ENCODE measurements at places on chromosomes 2 and 18.

- no peak for DNase-seq
Measured at GRCh38 chr2:144520756-144521487, 1.0 kb upstream of the ZEB2 start.

- DNase-seq: no peak
Measured at GRCh38 chr2:15133461-15133860, 427.7 kb downstream of the NBAS start.

- no peak for DNase-seq
Measured at GRCh38 chr18:73879328-73879727, 268.3 kb downstream of the FBXO15 start.

GRCh38 chr18:21747764-21748693 lies 7.4 kb downstream of the MIB1 start:
- no peak for DNase-seq

DNA sequence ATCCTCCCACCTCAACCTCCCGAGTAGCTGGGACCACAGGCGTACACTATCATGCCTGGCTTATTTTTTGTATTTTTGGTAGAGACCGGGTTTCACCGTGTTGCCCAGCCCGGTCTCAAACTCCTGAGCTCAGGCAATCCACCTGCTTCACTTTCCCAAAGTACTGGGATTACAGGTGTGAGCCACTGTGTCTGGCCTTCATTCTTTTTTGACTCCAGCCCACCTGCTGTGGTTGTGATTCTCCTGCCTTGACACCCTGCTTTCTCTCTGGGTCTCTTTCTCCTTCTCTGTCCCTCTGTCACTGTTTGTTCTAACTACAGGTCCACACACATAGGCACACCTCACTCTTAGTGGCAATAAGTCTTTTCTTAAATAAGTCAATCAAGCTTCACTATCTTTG lies 85.3 kb downstream of the FTCDNL1 start:
- no peak for DNase-seq

- DNase-seq: no peak
Measured at GRCh38 chr2:191629976-191630712, 47.8 kb upstream of the NABP1 start.

- DNase-seq: no peak
Measured at GRCh38 chr18:51108330-51108729, 78.3 kb downstream of the SMAD4 start.

DNA sequence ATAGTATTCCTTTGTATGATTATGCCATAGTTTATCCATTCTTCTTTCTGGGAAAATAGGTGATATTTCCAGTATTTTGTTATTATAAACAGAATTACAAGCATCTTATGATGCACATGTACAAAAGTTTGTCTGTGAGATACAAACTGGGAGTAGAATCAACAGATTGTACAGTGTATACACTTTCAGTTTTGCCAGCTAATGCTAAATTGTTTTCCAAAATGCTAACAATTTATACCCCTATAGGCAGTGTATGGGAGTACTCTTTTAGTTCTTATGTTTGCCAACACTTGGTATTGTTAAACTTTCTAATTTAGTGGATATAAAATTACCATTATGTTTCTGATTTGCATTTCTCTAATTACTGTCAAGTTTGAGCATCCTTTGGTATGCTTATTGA lies 31.0 kb upstream of the TNFRSF11A start:
- DNase-seq: no peak

- no peak for DNase-seq
Measured at GRCh38 chr2:109144721-109145120, 15.7 kb downstream of the SH3RF3 start.

DNA sequence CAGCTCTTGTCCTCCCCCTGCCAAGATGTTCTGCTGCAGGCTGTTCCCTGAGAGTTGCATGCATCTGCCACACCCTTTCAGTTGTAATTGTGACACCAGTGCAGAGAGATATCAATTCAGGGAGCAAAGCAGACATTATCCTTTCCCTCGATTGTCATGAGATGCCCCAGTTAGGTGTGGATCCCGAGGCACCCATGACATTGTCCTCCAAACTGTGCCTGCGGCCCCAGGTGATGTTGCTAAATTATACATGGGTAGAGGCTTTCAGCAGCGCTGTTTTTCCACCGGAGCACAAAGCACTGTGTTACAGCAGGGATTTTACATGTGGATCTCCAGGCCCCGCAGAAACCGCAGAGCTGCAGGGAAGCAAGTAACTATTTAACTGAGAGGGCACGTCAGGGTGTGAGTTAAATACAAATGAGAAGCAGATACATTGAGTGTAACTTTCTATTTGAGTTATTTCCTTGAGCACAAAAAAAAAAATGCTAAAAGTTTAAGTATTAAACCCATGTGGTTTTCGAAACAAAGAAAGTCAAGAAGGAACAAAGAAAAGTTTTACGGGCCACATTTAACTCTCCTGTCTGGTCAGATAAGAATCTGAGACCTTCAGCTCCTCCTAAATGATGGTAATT lies 90.3 kb upstream of the BCL2L11 start:
- DNase-seq: no peak

GRCh38 chr2:26177122-26177521 lies 4.2 kb downstream of the GAREM2 start:
- no peak for DNase-seq
